Urinary bladder (tissue), 4 donors: ENCODE measurements at places on chromosomes 3 and 15. TPM values are rescaled to one million over a fixed set of nuclear protein-coding genes. Genes with fewer than 3 reads are reported as not detected.

GRCh38 chr15:90184119-90184785 is 16.9 kb upstream of the SEMA4B start:
- DNase-seq: no peak

GRCh38 chr15:88918738-88919137 is 5.6 kb upstream of the MFGE8 start:
- DNase-seq: no peak

DNA sequence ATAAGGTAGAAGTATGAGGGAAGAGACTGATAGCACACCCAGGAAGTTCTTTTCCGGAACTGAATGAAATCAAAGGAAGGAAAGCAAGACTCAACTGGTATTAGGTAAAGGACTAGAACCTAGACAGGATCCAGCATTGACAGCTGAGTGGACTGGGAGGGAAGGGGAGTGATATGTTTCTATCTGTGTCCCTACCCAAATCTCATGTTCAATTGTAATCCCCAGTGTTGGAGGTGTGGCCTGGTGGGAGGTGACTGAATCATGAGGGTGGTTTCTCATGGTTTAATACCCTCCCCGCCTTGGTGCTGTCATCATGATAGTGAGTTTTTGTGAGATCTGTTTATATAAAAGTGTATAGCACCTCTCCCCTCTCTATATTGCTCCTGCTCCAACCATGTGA is 415.9 kb upstream of the KCNMB2 start:
- no peak for DNase-seq

GRCh38 chr15:80885016-80885579 is 104.5 kb downstream of the MESD start:
- no peak for DNase-seq

DNA sequence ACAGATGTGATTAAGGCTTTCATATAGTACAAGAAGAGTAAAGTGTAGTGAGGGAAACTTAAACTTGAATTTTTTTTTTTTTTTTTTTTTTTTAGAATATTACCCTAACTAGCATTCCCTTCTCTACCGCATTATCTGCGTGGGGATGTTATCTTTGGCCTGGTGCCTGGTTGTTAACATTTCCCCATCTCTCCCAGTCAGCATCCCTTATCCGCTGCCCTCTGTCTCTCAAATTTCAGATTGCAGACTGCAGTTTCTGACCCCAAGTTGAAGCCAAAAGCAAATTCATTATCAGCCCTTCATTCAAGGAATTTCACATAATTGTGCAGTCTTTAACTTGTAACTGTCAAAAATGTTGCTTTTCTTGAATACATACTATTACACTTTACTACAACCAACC is 353.0 kb downstream of the PLOD2 start:
- DNase-seq: no peak

GRCh38 chr15:40183636-40184463 is 23.0 kb downstream of the BUB1B start:
- no peak for DNase-seq

DNA sequence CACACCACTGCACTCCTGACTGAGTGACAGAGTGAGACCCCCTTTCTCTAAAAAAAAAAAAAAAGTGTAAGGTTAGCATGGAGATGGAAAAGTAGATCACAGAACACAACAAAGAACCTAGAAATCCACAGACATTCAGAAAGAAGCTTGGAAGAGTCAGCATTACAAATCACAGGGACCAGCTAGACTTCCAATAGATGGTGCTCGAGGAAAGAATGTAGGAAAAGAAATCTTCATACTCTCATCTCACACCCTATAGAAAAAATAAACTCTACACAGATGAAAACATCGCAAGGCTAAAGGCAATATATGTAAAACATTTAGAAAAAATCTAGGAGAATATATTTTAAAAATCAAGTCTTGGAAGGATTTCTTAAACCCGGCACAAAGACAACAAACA is 94.5 kb upstream of the ABHD17C start:
- no peak for DNase-seq

DNA sequence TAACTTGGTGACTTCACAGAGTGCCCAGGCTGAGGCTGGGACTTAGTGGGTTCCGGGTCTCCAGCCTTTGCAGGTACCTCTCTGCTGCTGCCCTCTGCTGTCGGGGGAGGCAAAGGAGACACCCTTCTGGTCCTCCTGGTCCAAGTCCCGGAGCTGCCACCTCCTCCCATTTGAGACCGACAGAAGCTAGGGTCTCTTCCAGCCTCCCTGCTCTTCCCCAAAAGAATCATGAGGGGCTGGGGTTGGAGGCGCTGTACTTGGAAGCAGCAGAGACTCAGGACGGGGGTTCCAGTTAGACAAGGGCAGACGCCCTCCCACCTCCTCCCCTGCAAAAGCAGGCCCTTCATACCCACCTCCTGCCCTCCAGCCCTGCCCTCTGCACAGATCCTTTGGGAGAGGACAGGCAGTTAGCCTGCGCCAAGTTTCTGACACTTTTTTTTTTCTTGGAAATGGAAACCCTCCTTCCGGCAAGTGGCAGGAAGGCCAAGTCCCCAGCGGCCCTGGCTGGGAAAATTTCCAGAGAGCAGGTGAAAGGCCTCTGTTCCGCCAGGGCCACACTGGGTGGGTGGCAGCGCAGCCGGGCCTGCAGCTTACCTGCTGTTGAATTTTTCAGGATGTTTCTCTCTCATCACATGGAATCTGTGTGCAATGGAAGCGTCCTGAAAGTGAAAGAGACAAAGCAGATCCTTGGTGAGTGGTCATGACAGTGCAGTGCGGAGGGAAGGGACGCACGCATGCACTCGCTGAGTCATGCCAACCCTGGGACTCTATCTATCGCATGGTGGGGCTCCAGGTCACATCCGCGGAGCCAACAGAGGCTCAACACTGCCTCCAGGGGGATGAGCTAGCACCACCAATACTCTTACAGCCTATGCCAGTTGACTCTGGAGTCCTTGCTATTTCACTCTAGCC is 119.9 kb downstream of the DGKG start:
- no peak for DNase-seq

GRCh38 chr3:194579091-194579606 is 54.1 kb downstream of the TMEM44 start:
- no peak for DNase-seq

GRCh38 chr15:31402511-31403056 is 75.9 kb downstream of the KLF13 start:
- DNase-seq: no peak

- no peak for DNase-seq
Observed at GRCh38 chr3:124007186-124007585, 15.3 kb upstream of the ROPN1 start.

DNA sequence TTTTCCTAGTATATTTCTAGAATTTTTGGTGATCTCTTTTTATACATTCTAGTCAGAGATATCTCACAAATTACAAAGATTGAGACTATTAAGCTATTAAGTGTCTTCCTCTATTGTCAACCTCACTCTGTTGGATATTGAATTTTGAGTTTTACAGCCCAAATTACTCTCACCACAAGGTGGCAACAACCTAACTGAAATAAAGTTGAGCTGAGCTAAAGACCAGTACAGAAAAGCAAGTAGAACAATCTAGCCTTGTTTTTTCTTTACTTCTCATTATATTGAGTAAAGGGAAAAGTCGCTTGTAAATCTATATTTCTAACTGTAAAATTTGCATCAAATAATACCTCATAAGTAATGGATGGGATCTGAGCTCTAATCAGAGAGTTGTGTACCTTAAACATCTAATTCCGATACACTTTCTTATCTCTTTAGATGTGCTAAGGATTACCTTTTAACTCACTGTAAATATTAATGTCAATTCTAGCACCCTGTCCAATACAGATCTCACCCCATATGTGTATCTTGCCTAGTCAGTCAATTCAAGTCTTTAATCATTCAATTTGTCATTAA is 13.6 kb upstream of the COMMD2 start:
- no peak for DNase-seq

- DNase-seq: no peak
Observed at GRCh38 chr15:70483513-70483912, 279.8 kb downstream of the UACA start.

CAPN3 gene
- 6.3 TPM for polyA plus RNA-seq

KIAA1143 gene
- 21.6 TPM for polyA plus RNA-seq

LRRIQ4 gene
- polyA plus RNA-seq: not detected

NSMCE3 gene
- polyA plus RNA-seq: 8.5 TPM
